Stimulated activated CD4-positive, alpha-beta T cell treated with anti-CD3 and anti-CD28 coated beads, Interleukin-12 subunit alpha, Interleukin-12 subunit beta, amount 100 ng/mL, for 24 hours (primary cell): ENCODE measurements at places on chromosomes 4 and X.

DNA sequence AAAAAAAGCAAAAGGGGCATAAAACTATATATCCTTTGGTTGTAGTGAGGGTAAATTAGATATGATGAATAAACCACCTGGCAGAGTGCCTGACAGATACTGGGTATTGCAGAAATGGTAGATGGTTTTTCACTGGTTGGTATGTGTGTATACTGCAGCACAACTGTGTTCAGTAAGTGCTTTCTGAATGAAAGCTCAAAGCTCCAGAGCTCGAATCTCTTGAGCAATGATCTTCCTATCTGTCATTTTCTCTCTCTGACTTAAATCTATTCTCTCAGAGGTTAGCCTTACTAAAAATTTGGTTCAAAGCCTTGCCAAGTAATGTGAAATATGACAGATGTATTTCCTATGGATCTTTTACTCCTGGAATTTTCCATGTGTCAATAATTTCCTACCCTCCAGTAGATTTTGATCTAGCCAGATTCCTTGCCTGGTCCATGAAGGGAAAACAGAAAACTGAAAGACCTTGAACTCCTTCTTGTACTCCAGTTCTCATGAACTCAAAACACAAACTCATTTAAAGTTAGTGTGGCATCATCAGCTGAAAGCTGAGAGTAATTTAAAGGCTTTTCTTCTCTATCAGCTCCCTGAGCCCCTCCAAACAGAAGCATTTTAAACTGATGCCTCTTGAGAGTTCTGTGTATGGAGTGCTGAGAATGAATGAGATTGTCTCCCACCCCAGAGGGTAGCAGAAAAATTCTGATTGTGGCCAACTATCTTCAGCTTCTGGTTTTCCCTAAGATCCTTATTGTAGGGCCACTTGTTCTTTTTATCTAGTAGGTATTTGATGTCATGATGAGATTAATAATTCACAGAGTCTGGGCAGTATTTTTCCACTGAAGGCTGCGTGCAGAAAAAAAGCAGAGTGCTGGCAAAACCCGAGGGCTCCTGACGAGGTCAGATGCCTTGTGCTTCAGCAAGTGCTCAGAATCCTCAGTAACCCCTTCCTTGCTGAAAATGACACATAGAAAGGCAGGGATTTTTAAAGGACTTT, 363.4 kb upstream of the BOD1L1 start:
- DNase-seq: no peak

DNA sequence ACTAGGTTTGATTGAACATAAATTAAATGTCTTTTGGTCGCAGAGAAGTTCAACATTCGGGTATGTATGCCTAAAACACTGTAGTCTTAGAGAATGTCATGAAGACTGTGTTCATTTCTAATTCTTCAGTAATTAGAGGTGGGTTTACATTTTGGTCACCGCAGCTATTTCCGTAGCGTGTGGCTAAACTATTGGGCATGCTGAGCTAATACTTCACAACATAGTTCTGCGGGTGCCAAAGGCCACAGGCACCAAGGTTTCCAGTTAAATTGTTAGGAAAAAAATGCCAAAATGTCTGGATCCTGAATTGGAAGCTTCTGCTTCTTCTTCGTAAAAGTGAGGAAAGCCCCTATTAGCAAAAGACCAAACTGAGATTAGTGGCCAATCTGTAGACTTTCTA, 25.1 kb downstream of the SMIM31 start:
- no peak for DNase-seq

DNA sequence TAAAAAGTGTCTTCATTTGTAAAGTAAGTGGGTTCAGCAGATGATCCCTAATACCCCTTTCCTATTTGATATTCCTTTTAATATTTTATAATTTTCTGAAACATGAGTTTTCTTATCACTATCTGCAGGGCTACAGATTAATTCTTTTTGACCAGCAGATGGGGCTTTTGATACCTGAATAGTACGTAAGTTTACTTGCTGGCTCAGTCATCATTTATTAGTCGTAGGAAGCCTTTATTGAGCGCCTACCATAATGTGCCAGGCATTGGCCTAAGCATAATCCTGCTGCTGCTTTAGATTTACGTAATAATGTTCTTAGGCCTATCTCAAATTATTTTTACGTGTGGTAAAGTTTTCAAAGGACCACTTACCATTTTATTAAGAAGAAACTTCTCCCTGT, 33.1 kb downstream of the OSTC start:
- no peak for DNase-seq

GRCh38 chrX:7059214-7059838, 88.2 kb upstream of the STS start:
- no peak for DNase-seq

DNA sequence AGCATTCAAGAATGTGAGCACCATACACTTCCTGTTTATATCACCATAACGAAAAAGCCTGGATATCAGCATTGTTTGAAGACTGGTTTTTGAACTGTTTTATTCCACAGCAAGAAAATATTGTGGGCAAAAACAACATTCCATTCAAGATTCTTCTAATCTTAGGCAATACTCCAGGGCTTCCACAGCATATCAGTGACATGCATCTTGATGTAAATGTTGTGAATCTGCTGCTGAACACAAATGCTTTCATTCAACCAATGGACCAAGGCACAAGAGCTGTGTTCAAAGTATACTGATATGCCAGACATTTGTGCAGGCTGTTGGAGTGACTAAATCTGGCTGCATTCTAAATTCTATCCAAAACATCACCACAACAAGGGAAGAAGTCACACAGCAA, 260.1 kb upstream of the ETNPPL start:
- DNase-seq: no peak

GRCh38 chr4:45841791-45842190, 282.1 kb downstream of the GABRG1 start:
- no peak for DNase-seq
